Natural killer cell (primary cell): ENCODE measurements at places on chromosomes 6 and 20.
A peak's percentile ranks its signal among the peaks of the same experiment; 100 is the strongest.

DNA sequence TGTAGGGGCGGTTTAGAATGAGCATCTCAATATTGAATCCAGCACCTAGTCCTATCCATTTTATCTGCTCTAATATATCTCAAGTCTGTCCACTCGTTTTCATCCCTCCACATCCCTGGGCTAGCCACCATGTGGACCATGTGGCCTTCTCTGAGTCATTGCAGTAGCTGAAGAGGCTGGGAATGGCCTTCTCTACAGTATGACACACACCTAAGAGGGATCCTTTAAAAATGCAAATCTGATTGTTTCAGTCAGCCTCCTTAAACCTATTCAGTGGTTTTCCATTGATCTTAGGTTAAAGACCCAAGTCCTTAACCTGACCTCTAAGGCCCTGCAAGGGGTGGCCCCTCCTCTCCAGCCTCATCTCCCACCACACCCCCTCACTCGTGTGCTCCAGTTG, 9.4 kb downstream of the RING1 start:
- no peak for DNase-seq

- no peak for DNase-seq
Measured at GRCh38 chr6:11236915-11237314, 4.4 kb upstream of the NEDD9 start.

- DNase-seq: peak; percentile 85
Measured at GRCh38 chr6:137705160-137706082, 161.6 kb upstream of the TNFAIP3 start.

DNA sequence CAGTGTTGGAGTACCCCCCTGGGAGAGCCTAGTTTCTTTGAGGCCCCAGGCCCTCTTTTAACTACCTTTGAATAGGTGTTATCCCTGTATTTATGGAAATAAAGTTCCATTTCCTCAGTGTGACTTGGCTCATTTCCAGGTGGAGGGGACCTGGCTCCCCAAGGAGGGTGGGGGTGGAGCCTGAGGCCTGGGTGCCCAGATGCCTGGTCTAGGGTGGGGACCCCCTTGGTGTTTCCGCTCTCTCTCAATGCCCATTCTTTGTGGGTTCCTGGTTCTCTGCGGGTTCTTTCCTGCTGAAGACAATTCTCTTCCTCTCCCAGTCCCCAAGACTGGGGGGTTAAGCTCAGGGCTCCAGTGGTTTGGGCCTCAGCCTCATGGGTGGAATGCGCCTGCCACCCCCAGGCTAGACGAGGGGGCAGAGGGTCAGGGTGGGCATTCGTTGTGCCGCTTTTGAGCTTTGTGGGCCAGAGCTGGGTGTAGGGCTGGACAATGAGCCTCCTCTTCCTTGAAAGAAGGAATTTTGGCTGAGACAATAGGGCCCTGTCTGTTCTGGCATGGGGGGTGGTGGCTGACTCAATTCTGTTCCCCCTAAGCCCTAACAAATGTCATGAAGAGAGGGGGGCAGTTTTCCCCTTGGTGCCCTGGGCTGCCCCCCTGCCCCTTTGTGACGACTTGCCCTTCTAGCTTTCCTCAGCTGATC, 686 bp upstream of the EGFL8 start:
- DNase-seq: no peak

GRCh38 chr6:149464411-149464810, 20.4 kb downstream of the ZC3H12D start:
- DNase-seq: no peak

GRCh38 chr20:58695084-58695722, 2.6 kb downstream of the NPEPL1 start:
- no peak for DNase-seq

GRCh38 chr6:164142322-164142721, 727.8 kb downstream of the QKI start:
- DNase-seq: no peak

GRCh38 chr6:169960003-169960344, 208.6 kb downstream of the ERMARD start:
- DNase-seq: no peak

GRCh38 chr6:16979677-16980370, 122.0 kb upstream of the STMND1 start:
- no peak for DNase-seq

- DNase-seq: no peak
Measured at GRCh38 chr6:11525468-11526155, 11.9 kb upstream of the TMEM170B start.

DNA sequence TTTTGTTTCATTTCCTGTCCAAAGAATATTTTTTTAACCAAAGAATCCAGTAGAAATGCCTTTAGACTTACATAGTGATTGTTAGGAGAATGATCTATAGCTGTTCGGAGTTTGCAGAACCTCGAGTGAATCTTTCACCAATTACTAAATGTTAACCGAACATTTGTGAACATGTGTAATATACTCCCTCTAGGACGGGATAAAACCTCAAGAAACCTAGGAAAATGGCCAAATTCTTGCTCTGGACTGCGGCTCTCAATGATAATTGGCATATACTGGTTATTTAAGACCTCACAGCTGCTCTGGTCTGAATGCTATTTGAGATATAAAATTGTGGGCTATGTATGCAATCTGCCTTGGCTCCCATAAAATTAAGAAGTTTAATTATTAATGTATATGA, 137.1 kb downstream of the PACRG start:
- DNase-seq: no peak

GRCh38 chr6:34829137-34829536, 37.3 kb downstream of the BLTP3A start:
- no peak for DNase-seq

DNA sequence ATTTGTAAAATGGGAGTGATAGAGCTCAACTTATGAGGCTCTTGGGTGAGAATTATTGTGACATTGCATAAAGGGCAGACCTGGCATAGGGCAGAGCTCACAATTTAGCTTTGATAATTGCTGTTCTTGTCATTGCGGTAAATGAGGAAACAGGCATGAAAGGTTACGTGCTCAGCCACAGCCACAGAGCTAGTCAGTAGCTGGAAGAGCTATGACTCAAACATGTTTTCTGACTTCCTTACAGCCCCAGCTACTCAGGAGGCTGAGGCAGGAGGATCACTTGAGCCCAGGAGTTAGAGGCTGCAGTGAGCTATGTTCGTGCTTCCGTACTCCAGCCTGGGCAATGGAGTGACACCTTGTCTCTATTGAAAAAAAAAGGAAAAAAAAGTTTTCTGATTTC, 3.5 kb upstream of the GHRH start:
- no peak for DNase-seq

GRCh38 chr6:138588805-138589434, 89.6 kb upstream of the NHSL1 start:
- DNase-seq: peak; percentile 81

DNA sequence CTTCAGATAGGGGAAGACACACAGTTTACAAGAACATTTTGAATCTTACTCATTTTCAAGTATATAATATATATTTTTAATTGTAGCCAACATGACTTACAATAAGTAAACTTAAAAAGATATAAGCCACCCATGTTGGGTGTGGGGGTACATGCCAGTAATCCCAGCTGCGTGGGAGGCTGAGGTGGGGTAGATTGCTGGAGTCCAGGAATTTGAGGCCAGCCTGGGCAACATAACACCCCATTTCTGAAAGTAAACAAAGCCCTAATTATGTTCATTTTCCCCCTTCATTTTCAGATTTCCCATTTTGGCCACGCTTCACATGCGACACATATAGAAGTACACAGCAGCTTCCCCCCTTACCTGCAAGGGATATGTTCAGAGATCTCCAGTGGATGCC, 30.5 kb downstream of the SERPINB6 start:
- DNase-seq: peak; percentile 20

DNA sequence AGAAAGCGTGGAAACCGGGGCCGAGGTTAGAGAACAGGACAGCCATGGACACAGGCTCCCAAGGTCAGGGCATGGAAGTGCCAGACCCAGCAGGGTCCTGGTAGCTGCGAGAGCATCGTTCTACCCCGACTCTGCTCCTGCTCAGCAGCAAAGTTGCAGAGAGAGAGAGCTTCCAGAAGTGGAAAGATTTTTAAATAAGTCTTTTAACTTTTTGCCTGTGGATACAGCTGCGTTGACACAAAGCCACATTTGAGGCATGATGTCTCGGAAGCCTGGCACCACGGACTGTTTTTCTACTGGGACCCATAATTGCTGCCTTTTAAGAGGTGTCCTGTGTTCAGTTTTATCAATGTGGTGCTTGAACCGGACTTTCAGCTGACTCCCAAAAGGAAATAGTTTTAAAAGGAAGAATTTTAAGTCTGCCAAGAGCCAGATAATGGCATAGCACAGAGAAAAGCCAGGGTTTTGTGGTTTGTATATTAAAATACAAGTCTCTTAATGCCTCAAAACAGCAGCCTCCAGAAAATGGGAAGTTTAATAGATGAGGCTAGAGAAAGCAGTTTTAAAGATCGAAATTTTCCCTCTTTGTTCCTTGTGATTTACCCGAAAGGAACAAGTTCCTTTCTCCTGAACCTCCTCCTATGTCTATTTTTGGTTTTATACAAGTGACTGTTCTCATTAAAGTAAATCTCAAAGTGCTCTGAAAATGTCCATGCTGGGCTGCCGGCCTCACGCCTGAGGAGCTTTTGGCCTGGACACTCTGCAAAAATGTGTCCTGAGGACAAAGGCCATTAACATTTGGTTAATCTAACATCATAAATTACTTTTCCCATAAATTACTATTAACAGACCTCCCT, 91.5 kb downstream of the RIN2 start:
- no peak for DNase-seq

- DNase-seq: no peak
Measured at GRCh38 chr20:47540443-47541354, 39.0 kb downstream of the NCOA3 start.

- DNase-seq: peak; percentile 3
Measured at GRCh38 chr20:11912013-11912658, 5.6 kb upstream of the BTBD3 start.

DNA sequence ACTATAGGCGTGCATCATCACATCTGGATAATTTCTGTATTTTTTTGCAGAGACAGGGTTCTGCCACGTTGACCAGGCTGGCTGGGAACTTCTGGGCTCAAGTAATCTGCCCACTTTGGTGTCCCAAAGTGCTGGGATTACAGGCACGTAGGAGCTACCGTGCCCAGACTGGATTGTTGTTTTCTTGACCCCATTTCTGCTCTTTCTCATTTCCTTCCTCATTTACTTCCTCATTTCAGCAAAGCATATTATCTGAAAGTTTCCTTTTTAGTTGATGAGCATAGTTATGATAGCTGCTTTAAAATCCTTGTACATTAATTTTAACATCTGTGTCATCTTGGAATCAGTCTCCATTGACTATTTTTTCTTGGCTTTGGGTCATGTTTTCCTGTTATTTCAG, 301.0 kb upstream of the RUNX2 start:
- DNase-seq: no peak

DNA sequence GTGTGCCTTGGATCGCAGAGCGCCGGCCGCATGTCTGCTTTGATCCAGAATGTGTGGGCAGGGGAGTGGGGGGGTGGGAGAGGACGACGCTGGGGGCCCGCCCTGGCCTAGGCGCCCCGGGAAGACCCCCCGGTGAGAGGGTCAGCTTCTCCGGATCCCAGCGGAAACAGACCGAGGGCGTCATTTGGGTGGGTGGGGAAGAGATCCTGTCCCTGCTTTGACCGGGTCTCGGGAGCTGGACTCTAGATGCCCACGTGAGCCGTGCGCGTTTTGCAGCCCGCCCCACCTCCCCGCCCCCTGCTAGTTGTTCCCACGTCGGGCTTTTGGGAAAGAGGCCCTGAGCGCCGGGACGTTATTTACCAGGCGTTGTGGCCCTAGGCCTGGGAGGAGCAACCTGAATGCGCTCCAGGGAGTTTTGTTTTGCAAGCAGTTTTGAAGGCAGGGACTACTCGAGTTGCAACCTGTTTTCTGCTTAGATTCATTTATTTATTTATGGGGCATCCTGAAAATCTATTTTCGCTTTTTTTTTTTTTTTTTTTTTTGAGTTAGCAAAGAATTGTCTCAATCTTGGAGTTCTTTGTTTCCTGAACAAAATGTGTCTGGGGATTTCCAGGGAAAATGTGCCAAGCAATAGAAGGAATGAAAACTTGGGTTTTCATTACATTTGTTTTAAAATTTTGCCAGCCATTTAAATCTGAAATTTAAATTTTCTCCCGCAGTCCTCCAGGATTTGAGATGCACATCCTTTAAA, 1.6 kb downstream of the DSP start:
- no peak for DNase-seq

- no peak for DNase-seq
Measured at GRCh38 chr20:24663496-24663895, 194.1 kb downstream of the SYNDIG1 start.

- no peak for DNase-seq
Measured at GRCh38 chr6:131250122-131250521, 114.9 kb downstream of the AKAP7 start.

GRCh38 chr6:157880534-157880933, 57.5 kb downstream of the SNX9 start:
- DNase-seq: no peak

GRCh38 chr6:44386364-44386928, 1.1 kb upstream of the CDC5L start:
- no peak for DNase-seq

GRCh38 chr20:50813101-50813643, 18.3 kb downstream of the BCAS4 start:
- DNase-seq: no peak

DNA sequence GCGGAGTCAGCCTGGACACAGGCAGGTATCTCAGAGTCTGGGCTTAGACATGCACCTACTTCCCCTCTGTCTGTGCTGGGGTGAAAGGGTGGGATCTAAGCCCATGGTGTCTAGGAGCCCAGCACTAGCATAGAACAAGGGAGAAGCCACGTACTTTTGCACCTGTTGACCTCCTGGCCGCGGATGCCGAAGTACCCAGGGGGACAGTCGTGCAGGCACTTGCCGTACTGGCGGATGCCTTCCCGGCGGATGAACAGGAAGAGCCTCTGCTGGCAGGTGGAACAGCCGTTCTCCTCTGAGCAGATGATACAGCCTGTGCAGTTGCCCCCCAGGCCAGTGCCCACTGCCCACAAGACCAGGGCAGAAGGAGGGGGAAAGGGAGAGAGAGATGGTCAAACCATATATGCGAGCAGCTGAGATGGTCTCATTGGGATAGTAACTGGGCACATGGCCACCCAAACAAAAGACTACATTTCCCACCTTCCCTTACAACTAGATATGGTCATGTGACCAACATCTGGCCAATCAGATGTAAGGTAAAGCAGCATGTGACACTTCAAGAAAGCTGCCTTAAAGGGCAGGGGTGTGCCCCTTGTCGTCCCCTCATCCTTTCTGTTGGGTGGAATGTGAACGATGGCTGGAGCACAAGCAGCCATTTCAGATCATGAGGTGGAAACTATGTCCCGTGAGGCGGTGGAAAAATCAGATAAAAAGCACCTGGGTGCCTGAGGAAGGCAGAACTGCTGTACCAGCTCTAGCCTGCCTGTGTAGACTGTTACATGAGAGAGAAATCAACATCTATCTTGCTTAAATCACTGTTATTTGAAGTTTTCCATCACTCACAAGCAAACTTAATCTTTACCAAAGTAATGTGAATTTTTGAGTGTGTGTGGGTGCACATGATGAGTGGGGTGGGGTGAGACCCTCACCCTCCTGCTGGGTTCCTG, 34.0 kb downstream of the RSPO4 start:
- DNase-seq: peak; percentile 41

DNA sequence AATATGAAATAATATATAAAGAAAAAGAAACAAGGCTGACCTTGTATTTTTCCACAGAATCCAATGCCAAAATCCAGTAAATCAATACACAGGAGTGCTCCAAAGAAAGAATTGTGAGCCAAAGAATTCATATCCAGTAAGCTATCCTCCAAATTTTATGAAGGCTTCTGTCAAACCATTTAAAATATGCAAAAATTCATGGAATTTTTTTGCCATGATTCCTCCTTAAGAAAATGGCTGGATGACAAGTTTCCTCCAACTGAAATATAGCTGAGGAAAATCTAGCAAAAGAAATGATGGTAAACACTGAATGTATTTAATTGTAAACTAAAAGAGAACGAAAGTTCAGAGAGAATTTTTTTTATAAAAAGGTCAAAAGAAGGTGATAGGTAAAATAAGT, 290.3 kb downstream of the UBE3D start:
- no peak for DNase-seq
